ENCODE measurements at places on chromosomes 5 and 9.
A peak's percentile ranks its signal among the peaks of the same experiment; 100 is the strongest.

- peak; percentile 74 for DNase-seq
These were observed 39.3 kb upstream of the ANKRD33B start for GRCh38 chr5:10524376-10525123.

DNA sequence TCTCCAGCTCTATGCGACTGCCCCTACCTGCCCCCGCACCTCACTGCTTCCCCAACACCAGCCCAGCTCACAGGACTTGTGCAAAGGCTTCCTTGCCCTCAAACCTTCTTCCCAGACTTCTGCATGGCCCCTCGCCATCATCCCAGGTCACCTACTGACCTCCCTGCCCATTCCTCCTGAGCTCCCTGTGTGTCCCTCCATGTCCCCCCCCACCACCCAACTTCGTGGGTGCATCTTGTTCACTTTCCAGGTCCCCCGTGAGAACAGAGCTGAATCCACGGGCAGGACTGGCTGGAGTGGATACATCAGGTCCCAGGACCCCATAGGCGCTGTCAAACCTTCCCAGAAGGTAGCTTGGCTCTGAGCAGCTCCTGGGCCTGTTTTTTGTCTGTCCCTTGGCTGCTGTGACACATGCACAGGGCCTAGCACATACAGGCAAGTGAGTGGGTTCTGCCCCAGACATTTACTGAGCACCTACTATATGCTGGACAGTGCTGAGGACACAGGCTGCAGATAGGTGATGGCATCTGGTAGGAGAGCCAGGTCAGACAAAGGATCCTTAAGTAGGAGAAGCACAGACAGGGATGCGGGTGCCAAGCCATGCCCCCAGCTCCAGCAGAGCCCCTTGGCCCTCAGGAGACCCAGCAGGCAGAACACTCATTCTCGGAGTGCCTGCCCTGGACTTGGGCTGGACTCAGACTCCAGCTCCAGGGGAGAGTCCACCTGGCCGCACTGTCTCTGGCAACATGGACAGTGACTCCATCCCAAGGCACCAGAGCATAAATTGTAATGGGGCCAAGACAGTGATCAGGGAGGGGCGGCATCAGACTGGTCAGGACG, 15.0 kb downstream of the NINJ1 start:
- DNase-seq, result no peak

- no peak for DNase-seq
These were observed 26.3 kb upstream of the CRHBP start for GRCh38 chr5:76926329-76927105.

GRCh38 chr5:136226401-136226800, 33.4 kb upstream of the SMIM32 start:
- no peak for DNase-seq

DNA sequence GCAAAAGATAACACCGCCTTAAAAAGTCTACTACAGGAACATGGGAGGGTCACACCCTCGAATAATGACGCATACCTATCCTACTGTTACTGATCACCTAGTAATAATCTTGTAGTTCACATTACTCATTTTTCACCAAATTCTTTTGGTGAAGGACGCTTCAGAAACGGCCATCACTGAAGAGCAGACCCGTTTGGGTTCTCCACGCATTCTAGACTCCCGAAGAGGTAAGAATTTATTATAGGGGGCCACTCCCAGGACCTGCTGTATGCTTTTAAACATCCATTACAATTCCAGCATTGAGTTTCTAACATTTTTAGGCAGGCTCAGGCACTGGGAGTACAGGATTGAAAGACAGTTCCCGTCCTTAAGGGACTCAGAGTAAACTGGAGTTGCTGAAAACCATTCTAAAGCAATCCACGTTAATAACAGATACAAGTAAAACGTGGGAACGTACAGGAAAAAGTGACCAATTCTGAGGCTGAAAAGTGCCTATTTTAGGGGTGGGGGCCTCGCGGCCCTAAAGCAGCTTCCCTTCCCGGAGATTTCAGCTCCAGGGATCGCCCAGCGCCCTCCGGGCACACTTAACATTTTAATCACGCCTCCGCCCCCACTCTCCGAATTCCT, at the start of gene FER:
TSS of gene FER (plus strand) at position 124 of the 627 bp plus-strand sequence. CDS start 50,286 bp downstream, outside the sequence.
- DNase-seq, result peak; percentile 52

GRCh38 chr5:108749128-108749861, 1.6 kb downstream of the FER start:
- DNase-seq, result peak; percentile 82

GRCh38 chr9:16485160-16485559, 385.3 kb downstream of the BNC2 start:
- DNase-seq, result no peak

DNA sequence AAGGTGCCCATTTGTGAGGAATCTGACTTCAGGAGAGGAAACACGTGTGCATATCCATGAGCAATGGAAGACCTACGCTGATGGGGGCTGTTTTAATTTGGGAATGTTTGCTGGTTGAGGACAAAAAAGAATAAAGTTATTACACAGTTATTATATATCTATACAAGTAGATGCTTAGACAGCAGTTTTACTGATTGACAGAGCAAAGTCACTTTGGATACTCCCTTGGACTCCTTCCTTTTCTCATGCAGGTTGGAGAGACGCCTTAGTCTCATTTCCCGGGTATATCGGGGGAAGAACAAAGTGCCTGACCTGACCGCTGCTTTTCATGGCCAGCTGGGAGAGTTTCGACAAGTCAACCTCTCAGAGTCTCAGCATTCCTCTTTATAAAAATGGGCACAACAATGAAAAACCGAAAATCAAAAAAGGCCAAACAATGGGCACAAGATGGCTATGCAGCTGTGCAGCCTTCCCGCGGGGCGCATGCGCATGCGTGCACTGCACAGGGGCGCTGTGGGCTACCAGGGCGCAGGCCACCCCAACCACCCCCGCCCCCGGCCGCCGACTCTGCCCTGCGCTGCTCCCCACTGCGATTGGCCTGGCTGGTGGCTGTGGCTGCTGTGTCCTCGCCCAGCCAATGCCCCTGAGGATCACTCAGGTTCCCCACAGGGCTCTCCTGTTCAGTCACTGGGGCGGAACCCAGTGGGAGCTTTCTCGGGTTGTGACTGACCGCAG, 18.1 kb downstream of the NFIL3 start:
- DNase-seq, result no peak

GRCh38 chr5:123132316-123132715, 43.3 kb downstream of the PRDM6 start:
- DNase-seq, result no peak

DNA sequence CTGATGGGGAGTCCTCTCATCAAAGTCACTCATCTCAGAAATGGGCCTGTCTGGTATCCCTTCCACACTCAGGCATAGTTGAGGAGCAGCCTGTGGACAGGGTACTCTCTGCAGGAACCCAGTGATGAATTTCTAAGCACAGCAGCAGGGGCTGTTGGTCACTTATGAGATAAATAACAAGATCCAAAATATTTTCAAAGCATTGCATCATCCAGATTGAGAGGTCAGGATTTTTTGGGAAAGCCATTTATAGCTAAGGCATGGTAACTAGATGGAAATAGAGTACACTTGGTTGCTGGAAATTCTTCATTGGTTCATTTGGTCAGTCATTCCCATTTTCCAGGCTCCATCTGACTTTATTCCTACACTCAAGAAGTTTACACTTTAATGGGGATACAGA, 246.8 kb upstream of the RAI14 start:
- DNase-seq, result no peak

DNA sequence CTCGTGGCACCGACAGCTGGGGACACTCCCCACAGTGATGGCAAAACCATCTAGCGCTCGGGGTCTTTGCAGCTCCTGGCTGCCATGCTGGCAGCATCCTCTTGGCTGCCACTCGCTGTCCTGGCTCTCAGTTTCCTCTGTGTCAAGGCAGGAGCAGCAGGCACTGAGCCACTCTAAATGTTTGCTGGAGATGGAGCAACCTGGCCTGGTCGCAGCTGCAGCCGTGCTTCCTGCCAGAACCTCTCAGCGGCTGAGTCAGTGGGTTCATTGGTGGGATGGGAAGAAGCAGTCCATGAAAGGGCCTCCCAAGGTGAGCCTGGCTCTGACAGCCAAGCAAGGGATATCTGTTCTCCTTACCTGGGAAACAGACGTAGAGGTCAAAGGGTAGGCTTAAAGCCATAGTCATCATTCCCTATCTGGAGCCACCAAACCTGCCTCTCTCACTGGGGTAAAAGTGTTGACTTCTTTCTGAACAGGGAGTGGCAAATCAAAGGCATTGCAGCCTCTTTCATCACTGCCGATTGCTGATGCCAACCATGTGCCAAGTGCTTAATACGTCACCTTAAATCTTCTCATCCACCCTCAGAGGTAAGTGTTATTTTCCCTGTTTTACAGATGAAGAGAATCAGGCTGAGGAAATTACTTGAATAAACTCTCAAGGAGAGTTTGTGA, 304.8 kb upstream of the ZNF462 start:
- no peak for DNase-seq

DNA sequence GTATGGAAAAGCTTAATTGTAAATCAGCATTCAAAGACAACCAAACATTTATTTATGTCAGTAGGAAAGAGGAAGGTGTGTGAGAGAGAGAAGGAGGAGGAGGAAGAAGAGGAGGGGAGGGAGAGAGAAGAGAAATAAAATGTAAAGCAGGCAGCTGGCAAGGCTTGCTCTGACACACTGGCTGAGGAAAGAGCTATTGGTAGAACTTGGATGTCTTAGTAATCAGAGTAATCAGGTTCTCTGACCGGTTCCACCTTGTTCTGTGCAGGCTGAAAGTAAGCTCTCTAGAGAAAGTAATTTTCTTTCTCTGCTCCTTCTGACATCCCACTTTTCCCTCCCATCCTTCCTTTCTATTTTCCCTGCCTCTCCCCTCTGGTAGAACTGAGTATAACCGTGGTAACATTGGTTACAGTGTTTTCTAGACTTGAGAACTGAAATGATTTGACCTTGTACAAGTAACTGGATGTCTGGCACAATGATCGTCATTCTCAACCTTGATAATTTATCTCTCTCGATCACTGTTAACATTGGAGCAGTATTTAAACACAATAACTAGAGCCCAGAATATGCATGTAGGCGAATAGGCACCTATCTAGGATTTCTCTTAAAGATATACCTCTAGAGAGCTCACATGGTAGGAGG, 33.3 kb downstream of the TLE4 start:
- no peak for DNase-seq

DNA sequence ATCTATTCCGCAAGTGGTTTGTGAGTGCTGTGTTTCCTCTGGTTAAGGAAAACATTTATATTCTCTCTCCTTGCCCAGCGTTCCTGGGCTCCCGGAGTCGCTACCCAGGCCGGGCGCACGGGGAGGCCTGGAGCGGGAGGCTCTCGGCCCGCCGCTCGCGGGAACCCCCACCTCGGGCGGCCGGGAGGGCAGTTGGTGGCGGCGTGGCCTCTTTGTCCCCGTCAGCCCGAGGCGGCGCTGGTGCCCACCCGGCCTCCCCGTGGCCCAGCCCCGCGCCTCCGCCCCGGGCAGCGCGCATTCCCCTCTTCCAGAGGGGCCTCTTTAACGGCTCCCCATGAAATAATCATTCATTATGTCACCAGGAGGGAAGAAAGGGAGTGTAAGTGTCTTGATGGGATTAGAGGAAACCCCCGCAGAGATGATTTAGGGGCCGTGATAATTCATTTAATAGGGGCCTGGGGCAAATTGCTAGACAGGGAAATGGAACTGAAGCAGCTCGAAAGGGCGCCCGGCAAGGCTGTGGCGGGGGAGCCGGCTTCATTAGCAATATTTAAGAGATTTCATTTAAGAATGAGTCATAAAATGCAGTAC, 181.9 kb upstream of the TBCA start:
- no peak for DNase-seq

GRCh38 chr5:119174578-119175163, 103.8 kb downstream of the DMXL1 start:
- no peak for DNase-seq

GRCh38 chr5:110681953-110682352, 44.5 kb downstream of the TMEM232 start:
- no peak for DNase-seq

DNA sequence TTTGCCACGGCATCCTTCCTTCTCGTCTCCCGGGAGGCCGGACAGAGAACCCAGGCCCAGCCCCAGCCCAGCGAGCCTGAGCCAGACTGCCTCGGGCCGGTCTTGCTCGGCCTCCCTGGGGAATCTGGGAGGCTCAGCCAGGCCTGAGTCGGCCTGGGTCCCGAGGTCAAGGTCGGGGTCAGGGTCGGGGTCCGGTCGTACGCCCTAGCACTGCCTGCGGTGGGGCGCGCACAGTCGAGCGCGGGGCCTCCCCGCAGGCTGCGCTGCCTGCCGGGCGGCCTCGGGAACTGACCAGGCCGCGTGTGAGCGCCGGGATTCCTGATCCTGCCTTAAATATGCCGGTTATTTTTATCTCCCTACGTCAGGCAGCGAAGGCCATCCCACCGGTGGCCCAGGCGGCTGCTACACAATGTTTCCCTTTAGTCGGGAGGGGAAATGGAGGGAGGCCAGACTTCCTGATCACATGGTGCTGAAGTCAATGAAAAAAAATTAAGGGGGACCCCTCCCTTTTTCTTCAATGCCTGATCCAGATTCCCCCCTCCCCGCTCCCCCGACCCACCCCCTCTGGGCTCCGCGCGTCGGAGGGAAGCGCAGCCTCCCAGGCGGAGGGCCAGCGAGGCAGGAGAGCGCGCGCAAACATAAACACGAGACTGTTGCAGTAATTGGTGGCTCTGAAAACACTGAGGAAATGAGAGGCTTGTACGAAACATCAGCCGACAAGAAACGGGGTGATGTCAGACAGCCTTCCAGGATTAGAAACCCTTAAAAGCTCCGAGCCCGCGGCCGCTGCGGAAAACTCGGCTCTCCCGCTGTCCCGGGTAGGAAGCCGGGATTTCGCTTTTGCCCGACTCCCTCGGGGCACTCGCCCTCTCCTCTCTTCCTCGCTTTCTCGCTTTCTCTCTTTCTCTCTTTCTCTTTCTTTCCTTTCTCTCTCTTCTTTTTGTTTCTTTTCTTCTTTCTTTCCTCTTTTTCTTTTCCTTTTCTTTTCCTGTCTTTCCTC, 148.2 kb upstream of the KLF4 start:
- DNase-seq, result peak; percentile 52

DNA sequence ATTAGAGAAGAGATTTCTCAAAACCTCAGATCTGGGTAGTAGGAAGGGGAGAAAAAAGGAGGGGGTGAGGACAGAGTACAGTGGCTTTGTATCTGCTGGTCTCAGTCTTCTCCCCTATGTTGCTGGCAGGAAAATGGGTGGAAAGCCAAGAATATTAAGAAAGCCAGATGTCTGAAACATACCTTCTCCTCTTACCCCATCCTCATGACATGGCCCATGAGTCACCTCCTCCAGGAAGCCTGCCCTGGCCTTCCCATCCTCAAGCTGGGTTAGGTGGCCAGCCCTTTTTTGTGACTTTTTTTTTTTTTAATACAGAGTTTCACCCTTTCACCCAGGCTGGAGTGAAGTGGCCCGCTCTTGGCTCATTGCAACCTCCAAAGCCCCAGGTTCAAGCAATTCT, 61.8 kb downstream of the ABCA1 start:
- no peak for DNase-seq

DNA sequence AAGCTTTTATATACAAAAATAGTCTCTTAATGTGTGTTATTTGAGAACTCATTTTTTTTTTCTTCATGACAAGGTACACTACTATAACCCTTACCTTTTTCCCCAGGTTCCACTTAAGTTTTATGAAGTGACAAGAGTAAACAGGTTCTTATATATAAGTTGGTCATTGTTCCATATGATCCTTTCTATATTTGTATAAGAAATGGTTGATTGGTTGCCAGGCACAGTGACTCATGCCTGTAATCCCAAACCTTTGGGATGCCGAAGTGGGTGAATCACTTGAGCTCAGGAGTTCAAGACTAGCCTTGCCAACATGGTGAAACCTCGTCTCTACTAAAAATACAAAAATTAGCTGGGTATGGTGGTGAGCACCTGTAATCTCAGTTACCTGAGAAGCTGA, 108.3 kb downstream of the PCSK1 start:
- DNase-seq, result peak; percentile 19
